ENCODE measurements at places on chromosomes 3 and 15. TPM values are rescaled to one million over a fixed set of nuclear protein-coding genes. Genes with fewer than 3 reads are reported as not detected.

GRCh38 chr15:55782901-55783300 is 39.9 kb upstream of the PRTG start:
- no peak for DNase-seq
- no peaks in the 10 kb centered on the region for H3K36me3 ChIP-seq
- H3K4me1 ChIP-seq: no peaks in the 10 kb centered on the region
- H3K27me3 ChIP-seq: peaks cover 10% of the 10 kb centered on the region
- no peak overlapping the region for H3K27ac ChIP-seq

DNA sequence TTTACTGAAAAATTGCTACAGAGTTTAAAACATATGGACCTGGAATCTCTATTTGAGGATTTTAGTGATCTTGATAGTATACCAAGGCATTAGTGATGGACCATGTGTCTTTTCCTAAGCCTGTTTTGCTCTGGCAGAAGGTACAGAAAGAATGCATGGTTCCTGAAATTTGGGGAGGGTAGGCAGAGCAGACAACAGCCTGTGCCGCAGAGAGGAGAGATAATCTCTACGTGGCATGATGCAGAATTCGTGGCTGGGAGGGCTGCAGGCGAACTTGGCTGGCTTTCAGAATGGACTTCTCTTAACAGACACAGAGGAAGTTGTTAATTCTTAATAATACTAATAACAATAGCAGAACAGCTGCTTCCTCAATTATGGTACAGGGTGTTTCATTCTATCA is 137.5 kb upstream of the FOXB1 start:
- H3K36me3 ChIP-seq: no peaks in the 10 kb centered on the region
- H3K4me1 ChIP-seq: no peaks in the 10 kb centered on the region
- no peak for DNase-seq
- H3K27me3 ChIP-seq: peaks cover 17% of the 10 kb centered on the region
- no peak overlapping the region for H3K27ac ChIP-seq

Gene CLN6
- total RNA-seq: 98.3 TPM

Gene LMAN1L
- 0.93 TPM for total RNA-seq
